ENCODE measurements at places on chromosomes 3 and 15.

GRCh38 chr15:27330326-27330725 lies 359.3 kb downstream of the GABRG3 start:
- no peak for DNase-seq

DNA sequence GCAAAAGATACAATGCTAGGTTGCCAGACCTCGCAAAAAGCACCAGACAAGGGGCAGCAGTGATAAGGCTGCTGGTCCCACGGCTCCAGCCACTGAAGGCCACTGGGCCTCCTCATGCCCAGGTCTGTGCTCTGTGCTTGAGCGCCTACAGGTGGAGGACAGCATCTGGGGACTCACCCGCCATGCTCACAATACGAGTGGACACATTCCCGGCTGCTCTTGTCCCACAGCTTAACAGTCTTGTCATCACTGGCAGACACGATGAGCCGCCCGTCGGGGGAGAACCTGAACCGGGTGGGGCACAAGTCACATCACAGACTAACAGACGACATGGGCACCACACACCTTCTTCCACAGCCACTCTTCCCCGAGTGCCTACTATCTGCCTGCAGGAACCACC lies 7.4 kb downstream of the POC1A start:
- DNase-seq: no peak

- no peak for DNase-seq
Measured at GRCh38 chr3:25655659-25656058, 9.0 kb downstream of the TOP2B start.

GRCh38 chr3:181455276-181455675 lies 256.4 kb upstream of the SOX2 start:
- no peak for DNase-seq

GRCh38 chr15:93265111-93265556 lies 176.1 kb upstream of the RGMA start:
- no peak for DNase-seq

DNA sequence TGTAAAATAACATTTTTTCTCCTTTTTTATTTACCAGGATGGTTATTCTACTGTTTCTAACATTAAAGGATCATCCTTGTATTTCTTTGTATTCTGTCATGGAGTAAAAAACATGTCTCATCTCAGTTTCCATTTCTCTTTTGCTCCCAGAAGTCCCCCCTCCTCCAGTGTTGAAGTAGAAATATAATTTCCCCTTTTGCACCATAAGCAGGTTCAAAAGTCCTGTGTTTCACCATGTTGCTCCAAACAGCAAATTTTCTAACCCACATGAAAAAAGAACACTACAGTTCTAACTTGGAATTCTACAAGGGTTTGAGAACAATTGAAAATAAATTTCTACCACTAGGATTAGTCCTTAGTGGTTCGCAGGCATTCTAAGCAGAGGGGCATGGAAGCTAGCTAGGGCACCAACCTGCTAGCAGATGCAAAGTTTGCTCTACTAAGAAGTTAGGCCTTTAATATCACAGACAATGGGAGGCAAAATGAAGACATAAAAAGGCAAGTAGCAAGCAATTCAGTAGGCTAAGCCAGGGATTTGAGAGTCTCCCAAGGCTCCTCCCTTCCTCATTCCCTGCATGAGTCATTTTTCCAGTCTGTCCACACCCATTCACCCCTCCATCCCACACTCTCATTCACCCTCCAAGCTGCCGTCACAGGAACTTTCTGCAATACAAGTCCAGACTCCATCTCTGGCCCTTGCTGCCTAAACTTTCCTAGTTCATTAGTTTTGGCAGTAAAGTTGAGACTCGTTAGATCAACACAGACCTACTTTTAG lies 2.3 kb upstream of the MBNL1 start:
- no peak for DNase-seq
